ENCODE measurements at places on chromosomes 12 and 14.
A peak's percentile ranks its signal among the peaks of the same experiment; 100 is the strongest.

DNA sequence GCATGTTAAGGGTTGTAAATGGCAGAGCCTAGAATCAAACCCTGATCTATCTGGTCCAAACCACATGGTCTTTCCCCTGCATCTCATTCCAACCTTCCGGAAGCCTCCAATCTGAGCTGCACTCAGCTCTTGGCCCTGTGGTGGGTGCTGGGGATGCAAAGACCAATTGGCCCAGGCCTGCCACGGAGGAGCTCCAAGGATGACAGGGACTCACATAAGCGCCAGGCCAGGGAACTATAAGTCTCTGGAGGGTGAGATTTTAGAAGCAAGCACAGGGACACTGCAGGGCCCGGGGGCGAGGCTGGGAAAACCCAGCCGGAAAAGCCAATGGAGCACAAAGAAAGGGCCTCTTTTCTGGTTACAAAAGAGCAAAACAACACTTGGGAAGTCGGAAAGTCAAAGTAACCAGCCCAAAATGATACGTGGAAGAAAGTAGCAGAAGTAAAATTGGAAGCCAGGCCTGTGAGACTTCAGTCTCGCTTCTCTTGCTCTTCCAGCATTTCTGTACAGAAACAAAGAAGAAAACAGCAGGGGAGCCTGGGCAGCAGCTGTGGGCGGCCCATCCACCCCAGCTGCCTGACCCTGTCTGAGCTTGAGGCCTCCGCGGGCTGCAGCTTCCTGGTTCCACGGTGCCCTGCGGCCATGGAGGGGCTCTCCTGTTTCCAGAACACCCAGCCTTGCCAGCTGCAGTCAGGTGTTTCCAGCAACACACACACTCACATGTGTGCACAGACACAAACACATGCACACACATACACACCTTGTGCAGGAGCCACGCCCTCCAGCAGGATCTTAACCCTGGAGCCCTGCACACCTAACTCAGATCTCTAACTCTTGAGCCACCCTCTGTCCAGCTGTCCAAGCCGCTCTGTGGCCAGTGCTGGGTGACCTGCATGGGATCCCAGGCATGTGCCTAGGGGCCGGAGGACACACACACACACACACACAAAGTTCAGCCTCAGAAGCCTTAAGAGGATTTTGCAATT is 178.2 kb downstream of the BCL11B start:
- no peak for DNase-seq

DNA sequence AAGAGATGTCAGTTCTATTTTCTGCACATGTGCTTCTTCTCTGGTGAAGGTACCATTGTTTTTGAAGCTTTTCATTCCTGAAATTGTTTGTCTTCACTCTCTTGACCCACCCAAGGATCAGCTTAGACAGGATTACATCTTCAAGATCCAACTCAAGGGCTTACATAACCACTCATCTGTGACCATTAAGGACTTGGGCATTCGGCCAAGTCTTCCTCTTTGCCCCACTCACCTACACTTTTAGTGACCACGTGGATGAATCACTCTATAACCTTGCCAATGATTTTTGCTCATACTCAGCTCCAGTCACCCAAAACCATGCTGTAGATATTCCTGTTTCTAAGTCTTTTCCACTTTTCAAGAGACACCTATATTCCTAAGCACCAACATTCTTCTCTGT is 36.5 kb upstream of the SSTR1 start:
- no peak for DNase-seq

- no peak for DNase-seq
These were observed 203.5 kb downstream of the ATXN7L3B start for GRCh38 chr12:74741112-74741511.

- peak; percentile 55 for DNase-seq
These were observed 14.4 kb downstream of the CLSTN3 start for GRCh38 chr12:7144414-7145120.

DNA sequence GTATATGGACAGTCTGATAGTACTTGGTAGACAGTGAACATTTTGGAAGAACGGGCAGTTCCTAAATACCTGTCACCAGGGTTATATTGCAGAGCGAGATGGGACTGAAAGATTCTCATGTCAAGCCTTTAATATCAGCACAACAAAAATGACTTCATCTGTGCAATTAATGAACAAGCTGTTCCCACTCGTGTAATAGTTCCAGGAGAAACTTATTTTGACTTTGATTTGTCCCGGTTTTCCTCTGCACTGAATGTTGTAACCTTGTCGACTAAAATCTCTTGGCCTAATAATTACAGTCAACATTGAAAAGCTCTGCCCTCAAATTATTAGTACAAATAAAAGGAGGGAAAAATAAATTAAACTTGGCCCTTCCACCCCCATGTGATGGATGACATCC is 79.5 kb downstream of the WASHC3 start:
- DNase-seq: no peak

DNA sequence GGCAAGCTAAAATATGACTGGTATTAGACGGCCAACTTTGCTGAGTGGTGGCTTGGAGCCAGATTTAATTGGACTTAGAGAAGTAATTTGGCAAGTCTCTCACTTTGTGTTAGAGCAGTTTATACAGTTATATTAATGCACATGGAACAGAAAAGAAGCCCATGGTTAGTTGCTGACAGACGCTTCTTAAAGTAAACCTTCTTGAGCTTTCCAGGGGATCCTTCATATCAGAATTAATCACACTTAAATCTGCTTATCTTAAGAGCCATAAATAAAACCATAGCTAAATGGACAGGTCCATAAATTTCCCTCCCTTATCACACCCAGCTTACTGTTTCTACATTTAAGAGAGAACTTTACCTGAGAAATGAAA is 9.6 kb downstream of the GSG1 start:
- DNase-seq: no peak

- DNase-seq: peak; percentile 73
These were observed 8.9 kb downstream of the ANG start for GRCh38 chr14:20697273-20698017.

Measured in CD4-positive, alpha-beta T cell treated with Interleukin-17A for 1 hour (primary cell).